AG08395 (cell line): ENCODE measurements at places on chromosomes 16 and 17.

- DNase-seq = no peak
Observed at GRCh38 chr17:63949576-63950250, 17.6 kb upstream of the CD79B start.

DNA sequence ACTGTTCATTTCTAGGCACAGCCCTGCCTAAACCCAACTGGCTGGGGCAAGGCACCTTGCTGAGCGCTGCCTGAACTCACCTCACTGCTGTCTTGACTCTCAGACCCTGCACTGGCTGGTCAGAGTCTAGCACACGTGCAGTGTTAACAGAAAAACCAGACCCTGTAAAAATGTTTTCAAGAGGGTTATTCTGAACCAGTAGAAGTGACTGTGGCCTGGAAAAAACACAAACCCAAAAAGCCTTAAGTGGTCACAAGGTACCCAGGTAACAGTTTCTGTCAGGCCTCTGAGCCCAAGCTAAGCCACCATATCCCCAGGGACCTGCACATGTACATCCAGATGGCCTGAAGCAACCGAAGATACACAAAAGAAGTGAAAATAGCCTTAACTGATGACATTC lies 6.1 kb upstream of the EIF4A3 start:
- no peak for DNase-seq

GRCh38 chr16:65981057-65981456 lies 385.4 kb upstream of the CDH5 start:
- no peak for DNase-seq

GRCh38 chr17:45828582-45829133 lies 16.0 kb upstream of the SPPL2C start:
- DNase-seq = peak; percentile 43

GRCh38 chr17:27944546-27945332 lies 51.6 kb upstream of the LYRM9 start:
- DNase-seq = no peak

DNA sequence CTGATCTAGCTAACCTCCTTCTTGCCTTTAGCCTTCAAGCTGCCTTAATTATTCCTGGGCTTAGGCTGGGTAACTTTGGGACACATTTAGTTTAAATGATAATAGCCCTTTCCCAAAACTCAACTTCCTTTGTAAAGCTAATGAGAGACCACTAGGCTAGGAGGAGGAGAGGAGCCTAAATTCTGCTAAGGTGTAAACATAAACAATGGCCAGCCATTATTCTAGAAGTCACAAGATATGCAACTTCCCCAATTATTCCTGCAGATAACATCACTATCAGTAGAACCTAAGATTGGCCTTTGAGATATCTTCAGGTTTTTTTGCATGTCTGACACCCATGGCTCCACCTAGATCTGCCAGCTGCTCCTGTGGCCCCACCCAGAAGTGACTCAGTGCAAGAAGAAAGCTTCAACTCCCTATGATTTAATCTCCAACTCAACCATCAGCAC lies 131.2 kb upstream of the FAM20A start:
- DNase-seq = no peak

DNA sequence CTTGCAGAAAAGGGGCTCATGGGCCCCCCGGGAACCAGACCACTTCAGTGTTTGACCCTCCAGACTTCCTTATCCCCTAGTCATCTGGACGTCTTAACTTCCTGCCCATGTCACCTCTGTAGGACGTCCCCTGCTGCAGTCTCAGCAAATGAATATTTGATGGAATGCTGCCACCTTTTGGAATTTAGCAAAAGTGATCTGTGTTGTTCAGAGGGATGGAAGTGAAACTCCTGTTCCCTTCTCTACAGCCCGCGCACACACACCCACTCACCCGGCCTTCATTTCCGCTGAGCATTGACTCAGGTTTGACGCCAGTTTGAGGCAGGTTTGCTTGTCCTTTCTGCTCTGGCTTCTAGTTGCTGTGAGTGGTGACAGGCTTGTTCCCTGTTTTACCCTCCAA lies 507.2 kb upstream of the EEF2KMT start:
- DNase-seq = no peak

- DNase-seq = no peak
Observed at GRCh38 chr16:75065149-75065505, 51.5 kb downstream of the LDHD start.

- no peak for DNase-seq
Observed at GRCh38 chr16:62638964-62639870, 603.0 kb upstream of the CDH8 start.

GRCh38 chr16:252366-253337 lies 18.0 kb downstream of the FAM234A start:
- DNase-seq = no peak

DNA sequence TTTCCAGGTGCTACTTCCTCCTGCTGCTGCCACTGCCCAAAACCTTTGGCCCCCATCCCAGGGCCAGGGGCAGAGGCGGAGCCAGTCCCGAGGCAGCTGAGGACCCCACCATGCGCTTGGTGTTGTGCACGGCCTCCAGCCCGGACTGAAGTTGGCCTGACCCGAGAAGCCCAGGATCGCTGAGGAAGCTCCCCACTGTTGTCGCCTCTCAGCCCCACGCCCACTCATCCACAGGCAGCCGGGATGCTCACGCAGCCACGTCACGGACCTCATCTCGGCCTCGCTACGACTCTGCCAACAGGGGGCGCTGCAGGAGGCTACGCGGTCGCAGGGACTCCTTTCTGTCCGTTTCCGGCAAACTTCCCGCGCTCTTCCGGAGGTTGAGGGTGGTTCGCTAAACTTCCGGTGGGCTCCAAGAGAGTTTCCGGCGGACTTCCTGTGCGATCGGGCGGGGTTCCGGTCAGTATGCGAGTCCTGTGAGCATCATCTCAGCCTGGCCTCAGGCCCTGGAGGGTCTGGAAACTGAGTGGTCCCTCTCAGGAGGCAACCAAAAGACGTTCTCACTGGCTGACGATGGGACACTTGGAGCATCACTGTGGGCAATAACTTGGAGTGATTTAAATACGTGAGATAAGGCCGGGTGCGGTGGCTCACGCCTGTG lies 12.4 kb downstream of the ZG16B start:
- no peak for DNase-seq

DNA sequence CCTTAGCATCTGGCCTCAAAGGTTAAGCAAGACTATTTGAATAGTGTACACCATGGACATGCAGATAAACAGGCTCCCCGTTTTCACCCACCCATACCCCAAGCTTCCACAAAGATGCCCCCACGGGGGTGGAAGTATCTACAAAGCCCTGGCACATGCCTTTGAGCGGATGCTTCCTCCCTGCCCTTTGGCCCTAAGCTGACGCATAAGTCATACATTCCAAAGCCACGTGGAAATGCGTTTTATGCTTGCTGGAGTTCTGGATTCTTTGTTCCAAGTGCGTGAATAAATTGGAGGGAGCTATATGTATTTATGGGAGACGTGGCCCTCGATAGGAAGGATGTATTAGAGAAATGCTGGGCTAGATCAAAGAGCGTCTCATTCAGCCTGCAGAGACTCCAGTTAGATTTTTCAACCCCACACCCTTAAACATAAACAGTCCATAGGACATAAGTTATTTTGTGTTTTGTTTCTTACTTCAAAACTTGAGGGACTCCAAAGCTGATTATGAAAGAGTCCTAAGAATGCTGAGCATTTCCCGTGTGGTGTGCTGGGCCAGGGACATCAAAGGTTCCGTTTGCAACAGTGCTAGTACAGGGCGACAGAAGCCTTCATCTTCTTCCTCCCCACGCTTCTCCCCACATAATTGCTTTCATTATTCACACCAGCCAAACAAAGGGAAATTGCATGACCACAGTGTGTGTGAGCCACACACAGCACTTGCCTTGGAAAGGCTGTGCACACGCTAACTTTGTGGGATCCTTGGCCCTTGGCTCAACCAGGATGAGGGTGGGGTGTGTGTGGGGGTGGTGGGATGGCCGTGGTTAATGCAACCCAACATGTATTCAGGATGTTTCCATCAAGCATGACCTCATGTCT lies 73.6 kb downstream of the WIPI1 start:
- peak; percentile 70 for DNase-seq

DNA sequence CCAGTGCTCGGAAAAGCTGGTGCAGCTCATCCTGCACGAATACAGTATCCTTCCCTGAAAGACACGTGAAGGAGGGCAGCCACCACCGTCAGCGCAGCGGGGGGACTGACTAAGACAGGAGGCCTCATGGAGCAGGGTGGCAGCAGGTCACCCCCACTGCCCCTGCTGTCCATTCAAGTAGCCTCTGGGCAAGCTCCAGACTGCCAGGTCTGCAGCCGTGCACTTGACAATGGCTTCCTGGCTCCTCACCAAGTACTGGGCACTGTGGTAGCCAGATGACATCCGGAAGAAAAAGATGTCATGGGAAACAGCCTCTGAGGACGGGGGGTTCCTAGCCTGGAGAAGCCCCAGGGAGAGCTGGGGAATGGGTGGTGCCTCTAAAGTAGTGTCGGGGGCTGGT lies 7.9 kb upstream of the MYO15A start:
- no peak for DNase-seq

GRCh38 chr16:51854401-51854951 lies 692.5 kb downstream of the TOX3 start:
- DNase-seq = peak; percentile 9

DNA sequence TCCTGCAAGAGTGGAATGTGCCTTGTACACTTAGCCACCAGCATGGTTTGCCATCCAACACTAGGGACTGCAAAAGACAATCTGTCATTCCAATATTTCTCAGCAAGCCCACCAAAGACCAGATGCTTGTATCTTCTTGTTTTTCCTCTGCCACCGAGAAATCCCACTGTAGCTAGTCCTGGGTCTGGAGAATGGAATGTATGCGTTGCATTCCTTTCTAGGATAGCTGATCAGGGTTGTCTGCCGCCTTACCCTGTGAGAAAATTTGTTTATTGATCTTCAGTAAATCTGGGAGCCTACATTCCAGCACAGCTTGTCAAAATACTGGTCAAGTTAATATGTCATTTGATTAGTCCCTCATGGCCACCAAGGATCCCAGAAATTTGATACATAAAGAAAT lies 28.1 kb upstream of the ADAMTS18 start:
- no peak for DNase-seq

DNA sequence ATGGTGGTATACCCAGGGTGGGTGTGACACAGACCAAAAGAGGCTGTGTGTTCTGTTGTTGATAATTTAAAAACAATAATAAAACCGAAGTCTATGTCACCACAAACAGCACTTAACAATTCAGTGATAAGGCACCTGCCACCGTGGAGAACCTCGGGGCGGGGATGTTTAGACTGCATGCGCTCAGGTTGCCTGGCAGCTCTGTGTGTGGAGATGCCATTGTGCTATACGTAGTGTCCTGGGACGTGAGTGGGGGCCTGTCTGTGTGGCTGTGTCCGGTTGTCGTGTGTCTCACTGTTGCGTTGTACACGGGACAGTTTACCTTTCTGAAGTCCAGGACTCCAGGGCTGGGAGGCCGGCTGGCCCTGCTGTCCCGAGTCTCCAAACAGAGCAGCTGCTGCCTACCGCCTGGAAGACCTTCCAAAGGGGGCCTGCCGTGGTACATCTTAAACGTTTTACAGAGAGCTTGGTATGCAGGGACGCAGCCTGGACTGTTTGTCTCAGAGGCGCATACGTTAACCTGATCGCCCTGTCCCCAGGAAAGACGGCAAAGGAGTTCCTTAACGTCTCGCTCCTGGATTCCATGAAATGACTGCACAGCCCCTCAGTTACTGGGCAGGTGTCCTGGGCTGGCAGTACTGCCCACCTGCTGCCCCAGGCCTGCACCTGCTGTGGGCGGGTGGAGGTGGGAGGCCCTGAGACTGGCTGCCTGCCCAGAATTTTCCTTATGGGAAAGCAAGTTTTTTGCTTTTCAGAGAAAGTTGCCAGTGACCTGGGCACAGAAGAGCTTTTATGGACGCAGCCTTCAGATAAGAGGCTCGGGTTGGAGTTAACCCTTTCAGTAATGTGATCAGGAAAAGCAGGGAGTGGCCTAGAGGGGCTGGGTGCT lies 19.0 kb downstream of the SPIRE2 start:
- DNase-seq = no peak

DNA sequence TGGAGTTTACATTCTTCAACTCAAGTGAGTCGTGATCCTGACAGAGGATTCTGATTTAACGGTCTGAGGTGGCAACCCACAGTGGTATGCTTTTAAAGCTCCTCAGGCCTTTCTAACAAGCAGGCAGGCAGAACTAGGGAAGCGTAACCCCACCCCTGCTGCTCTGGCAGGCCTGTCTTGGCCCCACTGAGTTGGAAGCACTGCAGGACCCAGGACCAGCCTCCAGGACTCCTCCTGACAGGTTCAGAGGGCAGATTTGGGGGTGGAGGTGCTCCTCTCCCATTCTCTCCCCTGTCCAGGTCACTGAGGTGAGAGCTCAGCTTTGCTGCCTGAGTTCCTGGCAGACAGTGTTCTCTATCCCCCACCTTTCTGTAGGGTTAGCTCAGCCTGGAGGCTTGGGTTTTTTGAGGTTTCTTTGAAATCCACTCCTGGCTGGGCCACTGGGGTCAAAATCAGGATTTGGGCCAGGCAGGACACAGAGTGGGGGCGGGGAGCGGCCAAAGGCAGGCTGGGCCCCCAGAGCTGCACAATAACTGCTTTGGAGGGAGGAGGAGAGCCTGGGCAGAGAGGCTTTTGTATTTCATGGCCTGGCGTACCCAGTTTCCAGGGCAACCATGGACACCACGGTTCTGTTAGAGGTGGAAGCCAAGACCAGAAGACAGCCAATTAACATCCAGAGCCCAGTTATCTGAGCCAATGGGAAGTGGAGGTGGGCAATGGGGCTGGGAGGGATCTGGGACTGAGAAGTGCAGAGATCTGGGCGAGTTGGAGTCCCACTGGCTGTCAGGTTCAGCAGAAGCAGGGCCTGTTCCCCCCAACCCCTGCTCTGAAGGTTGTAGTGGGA lies 9.5 kb downstream of the MRPL27 start:
- peak; percentile 48 for DNase-seq

- no peak for DNase-seq
Observed at GRCh38 chr17:76369379-76369778, 15.0 kb upstream of the SPHK1 start.

DNA sequence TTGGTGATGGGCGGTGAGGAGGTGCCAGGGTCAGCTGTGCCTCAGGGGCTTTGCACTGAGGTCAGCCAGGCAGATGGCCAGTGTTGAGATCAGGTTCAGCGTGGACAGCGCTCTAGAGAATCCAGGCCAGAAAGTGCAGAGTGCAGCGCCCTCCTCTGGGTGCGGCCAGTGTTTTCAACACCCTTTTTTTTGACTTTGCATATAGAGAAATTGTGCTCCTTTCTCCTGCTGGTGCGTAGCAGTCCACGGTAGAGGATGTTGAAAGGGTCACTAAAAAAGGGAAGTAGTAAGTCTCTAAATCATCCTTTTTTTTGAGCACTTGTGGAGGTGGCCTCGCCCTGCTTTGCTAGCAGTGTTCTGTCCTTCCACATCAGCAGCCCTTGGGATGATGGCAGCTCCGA lies 53.9 kb downstream of the BANP start:
- DNase-seq = no peak

DNA sequence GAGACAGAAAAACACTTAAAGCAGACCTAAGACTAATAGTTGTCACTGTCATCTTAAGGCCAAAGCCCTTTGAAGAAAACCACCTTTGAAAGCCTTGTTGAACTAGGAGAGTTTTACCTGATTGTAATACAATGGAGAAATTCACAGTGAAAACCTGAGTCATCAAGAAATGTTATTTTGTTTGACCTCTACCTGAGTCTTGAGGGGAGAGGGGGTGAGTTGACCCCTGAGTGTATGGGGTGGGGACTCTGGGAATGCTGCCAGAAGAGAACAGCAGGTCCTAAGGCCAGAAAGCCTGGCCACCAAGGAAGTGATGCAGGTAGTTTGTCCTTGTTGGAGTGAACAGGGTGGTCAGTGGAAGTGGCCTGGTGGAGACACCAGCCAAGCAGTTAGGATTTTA lies 204.3 kb downstream of the SPECC1 start:
- no peak for DNase-seq
